Activated T-helper 1 cell treated with anti-CD3 and anti-CD28 coated beads, Interleukin-2, amount 50 U/mL, for 16 hours (primary cell): ENCODE measurements at places on chromosomes 16 and 17.

GRCh38 chr16:19135201-19135842, 21.6 kb downstream of the ITPRIPL2 start:
- no peak for DNase-seq

- DNase-seq, result no peak
These were observed 27.0 kb upstream of the AKTIP start for GRCh38 chr16:53530046-53530445.

DNA sequence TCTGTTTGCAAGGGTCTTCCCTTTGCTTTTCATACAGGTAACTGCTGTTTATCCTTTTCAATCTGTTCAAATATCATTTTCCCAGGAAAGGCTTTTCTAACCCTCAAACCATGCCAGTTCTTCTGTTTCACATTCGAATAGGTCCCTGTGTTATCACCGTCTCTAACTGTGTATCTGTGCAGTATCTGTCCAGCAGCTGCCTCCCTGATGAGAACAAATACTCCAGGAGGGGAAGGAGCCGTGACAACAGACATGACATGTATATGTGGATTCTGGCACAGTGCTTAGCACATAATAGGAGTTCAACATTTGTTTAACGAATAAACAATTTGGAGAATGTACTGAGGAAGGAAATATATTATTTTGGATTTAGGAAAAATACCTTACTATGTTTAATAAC, 95.7 kb downstream of the STX8 start:
- no peak for DNase-seq

DNA sequence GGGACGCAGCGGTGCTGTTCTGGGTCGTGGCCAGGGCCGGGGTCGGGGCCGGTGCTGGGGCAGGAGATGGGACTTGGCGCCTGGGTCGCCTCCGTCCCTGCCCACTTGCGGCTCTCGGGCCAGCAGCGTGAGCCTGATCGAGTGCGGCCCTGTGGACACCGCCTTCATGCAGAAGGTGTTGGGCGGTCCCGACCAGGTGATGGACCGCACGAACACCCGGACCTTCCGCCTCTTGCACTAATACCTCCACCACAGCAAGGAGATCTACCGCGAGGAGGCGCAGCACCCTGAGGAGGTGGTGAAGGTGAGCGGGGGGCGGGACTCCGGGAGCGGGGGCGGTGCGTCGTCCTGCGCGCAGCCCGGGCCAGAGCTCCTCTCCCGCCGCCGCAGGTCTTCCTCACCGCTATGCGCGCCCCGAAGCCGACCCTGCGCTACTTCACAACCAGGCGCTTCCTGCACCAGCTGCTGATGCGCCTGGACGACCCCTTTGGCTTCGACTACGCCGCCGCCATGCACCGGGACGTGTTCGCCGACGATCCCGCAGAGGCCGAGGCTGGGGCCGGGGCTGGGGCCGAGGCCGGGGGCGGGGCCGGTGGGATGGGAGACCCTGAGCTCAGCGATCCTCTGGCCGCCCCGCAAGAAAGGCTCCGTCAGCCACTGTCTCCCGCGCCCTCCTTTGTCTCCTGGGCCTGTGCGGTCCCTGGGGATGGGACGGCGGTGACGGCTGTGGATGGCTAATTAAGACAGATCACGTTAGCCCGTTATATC, 4.5 kb upstream of the HSD17B1 start:
- DNase-seq, result peak; percentile 63

- no peak for DNase-seq
These were observed 50.9 kb upstream of the MTSS2 start for GRCh38 chr16:70736465-70737376.

- DNase-seq, result peak; percentile 53
These were observed 47.0 kb upstream of the AMZ2 start for GRCh38 chr17:68200689-68201417.

DNA sequence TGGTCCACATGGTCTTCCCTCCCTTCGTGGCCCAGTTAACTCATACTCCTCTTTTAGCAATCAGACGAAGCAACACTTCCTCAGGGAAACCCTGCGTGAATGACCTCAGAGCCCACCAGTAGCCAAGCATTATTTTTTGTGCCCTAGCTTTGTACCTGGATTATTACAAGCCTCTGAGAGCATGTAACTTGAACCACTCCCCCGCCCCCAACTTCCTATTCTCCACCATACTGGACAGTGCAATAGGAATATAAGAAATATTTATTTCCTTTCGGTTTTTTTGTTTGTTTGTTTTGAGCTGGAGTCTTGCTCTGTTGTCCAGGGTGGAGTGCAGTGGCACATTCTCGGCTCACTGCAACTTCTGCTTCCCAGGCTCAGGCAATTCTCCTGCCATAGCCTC, 2.9 kb downstream of the CPPED1 start:
- DNase-seq, result no peak

GRCh38 chr16:30934827-30935557, 11.6 kb downstream of the FBXL19 start:
- DNase-seq, result no peak

DNA sequence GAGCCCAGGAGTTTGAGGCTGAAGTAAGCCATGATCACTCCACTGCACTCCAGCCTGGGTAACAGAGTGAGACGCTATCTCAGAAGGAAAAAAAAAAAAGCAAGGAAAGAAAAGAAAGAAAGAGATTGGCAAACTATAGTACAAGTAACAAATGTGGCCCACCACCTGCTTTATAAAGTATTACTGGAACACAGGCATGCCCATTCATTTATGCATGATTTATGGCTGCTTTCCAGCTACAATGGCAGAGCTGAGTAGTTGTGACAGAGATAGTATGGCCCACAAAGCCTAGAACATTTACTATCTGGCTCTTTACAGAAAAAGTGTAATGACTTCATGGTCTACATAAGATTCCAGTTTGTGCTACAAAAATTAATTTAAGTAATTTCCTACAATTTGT, 23.6 kb downstream of the C16orf87 start:
- no peak for DNase-seq

DNA sequence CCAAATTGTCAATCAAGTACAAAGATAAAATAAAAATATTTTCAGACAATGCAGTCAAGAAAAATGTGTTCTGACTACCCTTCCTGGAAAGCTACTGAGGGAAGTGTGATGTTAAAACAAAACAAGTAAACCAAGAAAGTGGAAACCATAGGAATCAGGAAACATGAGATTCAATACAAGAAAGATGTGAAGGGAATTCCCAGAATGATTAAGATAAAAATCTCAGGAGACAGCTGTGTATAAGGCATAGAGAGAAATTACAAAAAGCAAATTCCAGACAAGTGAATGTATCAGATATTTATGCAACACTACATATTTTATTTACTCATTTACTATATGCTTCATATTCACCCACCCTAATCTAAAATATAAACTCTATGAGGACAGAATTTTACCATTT, 32.2 kb downstream of the TRIM37 start:
- DNase-seq, result no peak

- DNase-seq, result no peak
These were observed 69.2 kb downstream of the CYB561 start for GRCh38 chr17:63376949-63377348.

- DNase-seq, result no peak
These were observed 17.5 kb upstream of the TNFRSF13B start for GRCh38 chr17:16989230-16989952.

DNA sequence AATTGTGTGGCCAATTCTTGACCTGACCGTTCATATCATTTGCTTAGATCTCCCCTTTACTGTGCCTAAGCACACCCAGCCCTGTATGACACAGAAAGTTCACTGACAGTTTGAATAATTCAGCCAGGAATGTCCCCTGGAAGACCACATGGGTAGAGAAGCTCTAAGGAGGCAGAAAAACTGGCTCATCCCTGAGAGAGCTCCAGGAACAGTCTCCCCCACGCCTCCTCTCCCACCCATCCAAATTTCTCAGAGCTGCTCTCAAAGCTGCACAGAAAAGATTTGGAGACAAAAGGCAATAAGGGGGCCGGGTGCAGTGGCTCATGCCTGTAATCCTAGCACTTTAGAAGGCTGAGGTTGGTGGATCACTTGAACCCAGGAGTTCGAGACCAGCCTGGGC, 11.2 kb downstream of the PRAC1 start:
- no peak for DNase-seq

GRCh38 chr17:81253358-81254131, 14.4 kb downstream of the NDUFAF8 start:
- peak; percentile 15 for DNase-seq

- DNase-seq, result no peak
These were observed 157.0 kb downstream of the COPRS start for GRCh38 chr17:31702041-31702440.

GRCh38 chr17:27478901-27479538, 22.8 kb downstream of the KSR1 start:
- DNase-seq, result no peak

DNA sequence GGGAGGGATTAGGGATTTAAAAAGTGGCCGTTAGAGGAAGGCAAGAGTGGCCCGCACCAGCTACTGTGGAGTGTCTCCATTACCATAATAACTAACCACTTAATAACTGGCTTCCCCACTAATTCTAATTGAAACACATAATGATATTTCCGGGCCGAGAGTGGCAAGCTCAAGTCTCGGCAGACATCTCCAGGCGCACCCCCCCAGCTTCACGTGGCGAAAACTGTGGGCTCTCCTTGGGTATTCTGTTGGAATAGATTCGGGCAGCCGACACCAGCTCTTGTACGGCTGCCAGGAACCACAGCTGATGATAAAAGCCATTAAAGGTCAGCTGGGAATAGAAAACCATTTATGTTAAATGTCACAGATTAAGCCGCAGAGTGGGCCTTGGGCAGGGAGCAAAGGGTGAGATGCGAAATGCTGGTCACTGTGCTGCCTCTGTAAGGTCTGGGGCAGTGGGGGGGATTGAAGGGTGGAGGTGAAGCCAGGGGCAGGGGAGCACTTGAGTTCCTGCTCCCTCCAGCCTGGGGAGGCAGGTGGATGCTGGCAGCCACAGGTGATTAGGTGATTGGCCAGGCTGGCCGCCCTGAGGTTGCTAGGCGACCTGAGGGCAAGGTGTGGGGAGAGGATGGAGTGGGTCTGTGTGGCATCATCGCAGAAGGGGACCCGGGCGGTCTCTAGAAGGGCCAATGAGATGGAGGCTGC, 115.6 kb upstream of the SDK2 start:
- no peak for DNase-seq

DNA sequence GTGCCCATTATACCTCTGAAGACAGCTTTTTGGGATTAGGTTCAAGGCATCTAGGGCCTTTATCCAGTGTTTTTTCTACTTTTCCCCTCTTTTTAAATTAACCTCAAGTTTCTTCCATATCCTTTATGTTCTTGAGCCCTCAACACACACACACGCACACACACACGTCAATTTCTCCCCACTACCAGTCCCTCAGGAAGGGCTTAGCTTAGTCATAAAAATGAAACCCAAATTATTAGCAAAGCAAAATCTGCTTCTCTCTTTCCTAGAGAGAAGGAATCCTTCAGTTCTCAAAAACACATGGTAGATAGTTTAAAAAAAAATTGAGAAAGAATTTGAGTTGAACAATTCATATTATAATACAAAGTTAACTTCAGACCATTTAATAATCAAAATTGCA, 401.1 kb downstream of the XYLT1 start:
- no peak for DNase-seq

- peak; percentile 27 for DNase-seq
These were observed 14.2 kb downstream of the POLR3K start for GRCh38 chr16:38941-39892.

DNA sequence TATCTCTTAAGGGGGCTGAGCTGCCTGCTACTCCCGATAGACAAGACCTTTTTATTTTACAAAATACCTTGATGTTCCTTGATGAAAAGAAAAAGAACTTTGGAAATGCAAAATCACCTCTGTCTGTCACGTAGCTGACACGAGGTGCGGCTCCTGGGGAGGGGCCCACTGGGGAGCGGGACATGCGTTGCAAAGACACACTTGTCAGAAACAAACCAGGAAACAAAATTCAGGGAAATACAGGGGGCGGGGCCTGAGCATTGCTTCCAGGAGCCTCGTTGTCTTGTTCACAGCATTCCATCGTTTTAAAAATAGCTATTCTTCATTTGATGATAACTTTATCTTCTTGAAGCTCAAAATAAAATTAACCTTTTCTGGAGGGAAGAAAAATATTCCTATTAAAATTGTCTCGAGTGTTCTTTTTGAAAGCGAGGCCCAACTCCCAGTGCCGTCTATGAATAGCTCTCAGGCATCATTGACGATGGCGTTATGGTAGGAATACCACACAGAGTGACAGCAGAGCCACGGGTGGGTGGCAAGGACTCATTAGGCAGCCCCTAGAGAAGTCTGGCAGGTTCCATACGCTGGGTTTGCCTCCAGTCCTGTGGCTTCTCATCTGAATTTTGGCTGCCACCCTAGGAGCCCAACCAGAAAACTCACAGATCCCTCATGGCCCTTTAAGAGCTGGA, 286.9 kb downstream of the CPPED1 start:
- no peak for DNase-seq

GRCh38 chr16:57016301-57016700, 26.9 kb downstream of the NLRC5 start:
- DNase-seq, result no peak

- no peak for DNase-seq
These were observed 2.8 kb downstream of the FAM171A2 start for GRCh38 chr17:44360826-44361225.

DNA sequence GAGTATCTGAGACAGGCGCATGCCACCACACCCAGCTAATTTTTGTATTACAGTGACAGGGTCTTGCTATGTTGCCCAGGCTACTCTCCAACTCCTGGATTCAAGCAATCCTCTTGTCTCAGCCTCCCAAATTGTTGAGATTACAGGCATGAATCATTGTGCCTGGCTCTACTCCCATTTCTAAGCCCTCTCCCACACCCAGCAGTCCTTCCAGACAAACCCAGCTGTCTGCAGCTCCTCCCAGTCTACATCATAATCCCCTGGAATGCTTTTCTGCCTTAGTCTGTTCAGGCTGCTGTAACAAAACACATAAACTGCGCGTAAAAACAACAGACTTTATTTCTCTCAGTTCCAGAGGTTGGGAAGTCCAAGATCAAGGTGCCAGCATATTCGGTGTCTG, 144.5 kb downstream of the GRIN2A start:
- DNase-seq, result no peak

GRCh38 chr16:84144209-84144858, 643 bp downstream of the HSDL1 start:
- DNase-seq, result peak; percentile 17

GRCh38 chr17:31318298-31318801, 3.1 kb downstream of the EVI2A start:
- DNase-seq, result peak; percentile 13
